ENCODE measurements at places on chromosomes 16 and 17.

DNA sequence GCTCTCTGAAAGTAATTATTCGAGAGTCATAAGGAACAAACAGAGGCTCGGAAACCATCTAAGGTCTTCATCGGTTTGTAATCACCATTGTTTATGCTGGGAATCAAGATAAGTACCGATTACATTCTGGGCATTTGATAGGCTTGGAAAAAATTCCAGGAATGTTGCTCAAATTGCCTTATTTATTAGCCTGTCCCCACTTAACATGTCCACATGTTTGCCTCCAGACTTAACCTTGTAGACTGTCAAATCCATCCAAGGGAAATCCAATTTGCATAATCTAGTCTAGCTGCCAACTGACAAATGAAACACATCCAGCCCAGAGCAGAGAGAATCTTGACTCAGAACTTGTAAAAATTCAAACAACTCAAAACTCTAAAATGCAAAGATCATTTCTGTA is 51.3 kb upstream of the TMC5 start:
- DNase-seq: no peak

GRCh38 chr17:37274461-37274860 is 101.3 kb upstream of the C17orf78 start:
- DNase-seq: no peak

DNA sequence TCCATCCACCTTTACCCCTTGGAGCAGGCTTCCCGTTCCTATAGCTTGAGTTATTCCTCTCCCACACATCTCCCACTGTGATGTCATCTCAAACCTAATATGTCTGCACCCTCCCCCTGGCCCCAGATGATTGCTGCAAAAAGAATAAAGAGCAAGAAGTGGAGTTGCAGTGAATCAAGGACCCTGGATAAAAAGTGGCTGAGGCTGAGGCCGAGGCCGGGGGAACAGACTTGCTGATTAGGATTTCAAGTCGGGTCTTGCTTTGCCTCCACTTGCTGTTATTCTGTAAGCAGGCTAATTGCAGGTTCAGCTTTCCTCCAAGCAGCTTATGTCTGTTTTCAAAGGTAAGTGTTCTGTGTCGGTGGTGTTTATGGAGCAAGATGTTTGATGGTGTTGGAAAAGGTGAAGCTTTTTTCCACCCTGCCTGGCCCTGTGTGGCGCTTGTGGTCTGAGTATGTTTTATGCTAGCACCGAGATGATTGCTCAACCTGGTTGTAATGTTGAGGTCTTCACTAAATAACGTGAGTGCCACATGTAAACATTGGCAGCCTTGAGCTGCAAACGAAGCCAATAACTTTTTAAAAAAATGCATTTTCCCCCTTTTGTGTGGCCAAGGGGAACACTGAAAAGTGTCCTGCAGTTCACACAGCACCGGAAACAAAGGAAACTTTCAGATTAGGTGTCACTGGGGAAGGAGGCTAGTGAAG is 15.4 kb downstream of the HS3ST3B1 start:
- DNase-seq: no peak

GRCh38 chr16:13606804-13607203 is 313.1 kb upstream of the ERCC4 start:
- no peak for DNase-seq

- no peak for DNase-seq
These were observed at the start of gene RILP for GRCh38 chr17:1649844-1650501. Gene RILP (minus strand): TSS chr17:1649866. CDS start chr17:1649804, 62 bp downstream.

DNA sequence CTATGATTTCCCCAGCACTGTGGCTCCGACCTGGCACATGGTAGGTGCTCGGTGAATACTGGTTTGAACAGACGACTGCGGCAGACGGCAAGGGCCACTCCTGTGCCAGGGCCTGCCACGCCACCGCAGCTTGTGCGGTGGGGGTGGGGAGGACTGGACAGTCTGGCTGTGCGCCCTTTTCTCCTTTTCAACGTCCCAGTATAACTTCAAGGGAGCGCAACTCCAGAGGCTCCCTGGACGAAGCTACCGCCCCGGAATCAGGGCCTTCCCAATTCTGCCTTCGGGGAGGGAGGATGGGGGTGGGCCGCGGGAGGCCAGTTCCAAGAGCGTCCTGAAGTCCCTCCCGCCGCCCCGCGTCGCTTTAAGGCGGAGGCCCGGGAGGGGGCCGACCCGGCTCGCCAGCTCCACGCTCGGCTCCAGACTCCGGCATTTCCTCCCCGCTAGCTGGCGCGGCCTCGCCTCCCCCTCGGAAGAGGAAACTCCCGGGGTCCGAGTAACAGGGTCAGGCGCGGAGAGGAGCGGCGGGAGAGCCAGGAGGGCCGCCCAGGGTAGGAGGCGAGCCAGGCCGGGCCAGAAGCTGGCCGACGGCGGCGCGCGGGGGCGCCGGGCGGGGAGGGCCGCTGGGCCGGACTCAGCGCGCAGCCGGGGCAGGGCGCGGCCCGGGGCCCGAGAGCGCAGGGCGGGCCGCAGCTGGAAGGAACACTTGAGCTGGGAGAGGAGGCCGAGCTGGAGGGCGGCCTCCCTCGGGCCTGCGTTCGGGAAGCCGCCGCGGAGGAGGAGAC is at the start of gene ITPRIPL2:
Gene ITPRIPL2 (plus strand): TSS at position 388 of the 782 bp plus-strand sequence. CDS start 498 bp downstream, outside the sequence.
- peak; percentile 44 for DNase-seq

- no peak for DNase-seq
These were observed 338.7 kb downstream of the C16orf95 start for GRCh38 chr16:86978445-86979030.

DNA sequence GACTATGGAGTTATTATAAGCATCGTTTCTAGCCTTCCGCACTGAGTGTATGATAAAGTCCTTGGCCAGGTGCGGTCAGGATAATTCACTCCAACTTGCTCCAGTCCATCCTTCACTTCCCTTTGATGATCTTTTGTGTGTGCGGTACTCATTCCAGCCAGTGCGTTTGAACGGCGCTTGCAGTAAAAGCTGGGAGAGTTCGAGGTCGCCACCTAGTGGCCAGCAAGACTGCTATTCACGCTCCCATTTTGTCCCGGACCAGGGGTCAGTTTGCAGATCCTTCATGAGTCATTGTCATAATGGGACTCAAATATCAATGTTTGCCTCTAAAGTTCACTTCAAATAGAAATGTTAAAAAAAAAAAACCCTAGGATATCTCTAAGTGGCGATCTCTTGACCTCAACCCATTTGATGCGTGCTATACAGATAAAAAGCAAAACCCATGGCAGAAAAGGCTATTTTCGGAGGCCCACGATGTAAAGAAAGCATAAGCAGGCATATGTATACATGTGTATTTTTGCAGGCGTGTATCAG is 417.1 kb downstream of the TMEM114 start:
- DNase-seq: peak; percentile 48

GRCh38 chr17:29240968-29241963 is 5.4 kb upstream of the CRYBA1 start:
- peak; percentile 9 for DNase-seq

DNA sequence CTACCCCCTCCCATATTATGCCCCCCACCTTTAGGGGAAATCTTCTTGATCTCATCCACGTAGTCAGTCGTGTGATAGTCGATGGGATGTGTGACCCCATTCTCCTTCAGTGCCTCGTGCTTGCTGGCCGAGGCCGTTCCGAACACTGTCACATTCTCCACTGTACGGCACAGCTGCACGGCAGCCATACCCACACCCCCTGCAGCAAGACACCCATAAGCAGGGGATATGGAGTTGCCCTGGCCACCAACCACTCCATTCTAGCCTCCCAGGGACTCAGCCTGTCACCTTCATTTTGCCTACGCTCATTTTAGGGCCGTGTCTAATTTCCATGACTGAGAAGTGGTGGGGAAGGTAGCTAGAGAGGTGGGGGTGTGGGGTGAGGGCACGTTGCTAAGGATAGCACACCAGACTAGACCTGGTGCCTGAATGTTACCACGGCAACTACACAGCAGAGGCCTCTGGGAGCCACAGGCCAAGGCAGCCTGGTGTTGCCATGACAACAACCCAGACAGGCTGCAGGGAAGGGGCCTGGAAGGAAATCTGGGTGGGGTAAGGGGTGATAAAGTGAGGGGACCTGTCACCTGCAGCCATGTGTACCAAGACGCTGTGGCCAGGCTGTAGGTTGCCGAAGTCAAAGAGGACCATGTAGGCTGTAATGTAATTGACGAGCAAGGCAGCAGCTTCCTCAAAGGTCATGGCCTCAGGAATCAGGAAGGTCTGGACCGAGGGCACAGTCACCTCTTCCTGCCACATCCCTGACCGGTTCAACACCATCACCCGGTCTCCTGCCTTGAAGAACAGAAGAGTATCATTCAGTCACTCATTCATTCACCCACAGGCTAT is 4.0 kb downstream of the VAT1 start:
- no peak for DNase-seq

GRCh38 chr17:19737305-19738072 is 10.6 kb downstream of the ALDH3A1 start:
- DNase-seq: no peak

DNA sequence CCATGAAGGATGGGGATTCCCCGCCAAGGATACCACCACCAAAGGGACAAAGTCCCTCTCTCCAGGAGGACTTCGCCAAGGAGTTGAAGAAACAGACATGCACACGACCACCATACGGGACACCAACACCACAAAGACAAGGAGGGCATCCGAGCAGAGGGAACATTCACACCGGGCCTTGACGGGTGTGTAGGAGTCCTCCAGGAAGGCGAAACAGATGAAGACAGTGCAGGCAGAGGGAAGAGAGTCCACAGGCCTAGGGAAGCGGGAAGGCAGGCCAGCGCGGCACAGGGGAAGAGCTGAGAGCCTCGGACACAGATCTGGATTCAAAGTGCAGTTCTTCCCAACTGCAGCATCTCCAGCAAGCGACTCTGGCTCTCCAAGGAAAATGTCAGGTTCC is 10.8 kb downstream of the COTL1 start:
- no peak for DNase-seq

DNA sequence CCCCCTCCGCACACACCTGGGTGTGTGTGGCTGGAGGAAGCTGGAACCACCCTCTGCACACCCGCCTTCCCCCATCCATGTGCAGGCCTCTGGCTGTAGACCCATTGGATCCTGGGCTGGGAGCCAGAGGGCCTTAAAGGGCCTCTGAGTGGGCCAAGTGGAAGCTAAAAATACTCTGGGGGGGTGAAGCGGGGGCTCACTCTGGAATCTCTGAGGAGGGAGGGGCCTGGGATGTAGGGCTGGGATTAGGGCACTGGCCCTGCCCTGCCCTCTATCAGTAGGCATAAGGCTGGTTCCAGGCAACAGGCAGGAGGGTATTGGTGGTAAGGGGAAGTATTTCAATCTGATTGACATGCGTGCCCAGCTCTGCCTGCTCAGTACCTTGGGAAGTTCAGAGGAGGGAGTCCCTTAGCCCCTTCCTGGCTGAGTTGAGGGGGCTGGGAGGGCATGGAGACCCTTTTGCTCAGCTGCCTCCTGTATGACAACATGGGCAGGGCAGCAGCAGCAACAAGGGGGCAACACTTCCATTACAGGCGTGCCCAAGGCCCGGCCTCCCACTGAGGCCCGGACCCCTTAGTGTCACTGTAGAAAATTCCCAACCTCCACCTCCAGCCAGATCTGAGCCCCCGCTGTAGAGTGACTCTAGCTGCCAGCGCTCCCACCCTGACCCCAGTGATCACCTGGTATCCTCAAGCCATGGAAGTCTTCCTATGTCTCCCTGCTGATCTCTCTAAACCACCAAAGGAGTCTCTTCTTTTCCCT is 5.2 kb downstream of the ITGA3 start:
- no peak for DNase-seq

- DNase-seq: no peak
These were observed 65.0 kb downstream of the MRM3 start for GRCh38 chr17:846901-847843.

DNA sequence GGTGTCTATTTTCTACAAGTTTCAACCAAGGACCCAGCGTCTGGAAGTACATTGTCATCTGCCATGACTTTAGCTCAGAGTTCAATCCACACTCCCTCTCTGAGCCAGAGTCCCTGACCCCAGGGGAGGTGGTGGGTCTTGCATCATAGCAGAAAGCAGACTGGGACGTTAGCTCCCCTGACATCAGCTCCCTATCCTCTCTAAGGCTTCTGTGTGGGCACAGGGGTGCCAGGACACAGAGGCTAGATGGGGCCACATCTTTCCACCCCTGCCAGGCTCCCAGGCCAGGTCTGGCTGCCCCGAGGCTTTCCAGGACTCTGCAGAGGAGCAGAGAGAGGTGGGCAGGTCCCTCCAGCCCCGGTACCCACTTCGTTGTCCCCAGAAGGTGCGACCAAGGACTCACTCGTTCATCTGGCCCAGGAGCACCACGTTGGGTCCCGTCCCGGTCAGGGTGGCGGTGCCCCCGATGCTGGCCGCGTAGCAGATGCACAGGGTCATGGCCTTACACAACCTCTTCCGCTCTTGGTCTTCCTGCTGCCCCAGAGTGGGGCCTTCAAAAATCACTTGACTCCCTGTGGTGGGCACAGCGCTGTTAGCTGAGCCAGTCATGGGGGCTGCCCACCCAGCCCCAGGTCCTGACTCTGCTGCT is 10.5 kb downstream of the SLC13A5 start:
- DNase-seq: no peak

DNA sequence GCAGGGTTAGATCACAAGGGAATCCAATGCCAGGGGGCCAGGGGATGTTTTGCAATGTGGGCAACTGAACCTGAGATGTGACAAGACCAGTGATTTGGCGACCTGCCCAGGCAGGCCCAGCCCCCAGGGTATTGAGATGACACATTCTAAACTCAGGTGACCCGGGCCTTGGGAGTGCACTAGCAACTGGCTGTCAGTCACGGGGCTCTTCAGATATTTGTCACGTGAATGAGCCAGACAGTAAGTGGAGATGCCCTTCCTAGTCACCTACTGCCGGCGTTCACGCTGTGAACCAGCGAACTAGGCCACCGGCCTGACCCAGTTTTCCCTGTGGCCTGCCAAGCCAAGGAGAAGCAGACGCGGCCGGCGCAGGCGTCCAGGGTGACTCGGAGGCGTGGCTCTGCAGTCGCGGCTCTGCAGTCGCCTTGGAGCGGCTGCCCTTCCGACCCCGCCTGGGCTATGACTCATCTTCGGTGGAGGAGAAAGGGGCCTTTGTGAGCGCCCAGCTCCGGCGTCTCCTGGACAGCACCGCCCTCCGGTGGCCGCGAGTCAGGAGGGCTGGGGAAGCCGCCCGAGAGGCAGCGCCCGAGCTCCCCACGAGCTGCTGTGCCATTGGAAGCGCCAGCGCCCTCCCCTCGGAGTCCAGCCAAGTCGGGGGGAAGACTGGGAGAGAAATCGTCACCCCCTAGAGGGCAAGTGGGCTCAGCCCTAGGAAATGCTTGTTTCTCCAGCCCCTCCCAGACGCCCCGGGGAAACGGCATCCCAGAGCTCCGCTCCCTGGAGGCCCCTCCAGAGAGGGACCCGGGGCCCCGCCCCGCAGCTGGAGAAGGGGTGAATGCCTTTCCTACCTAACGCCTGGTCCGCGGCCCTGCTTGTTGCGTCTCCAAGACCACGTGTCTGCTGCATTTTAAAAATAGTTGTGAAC is 38.8 kb downstream of the WSB1 start:
- DNase-seq: peak; percentile 92

DNA sequence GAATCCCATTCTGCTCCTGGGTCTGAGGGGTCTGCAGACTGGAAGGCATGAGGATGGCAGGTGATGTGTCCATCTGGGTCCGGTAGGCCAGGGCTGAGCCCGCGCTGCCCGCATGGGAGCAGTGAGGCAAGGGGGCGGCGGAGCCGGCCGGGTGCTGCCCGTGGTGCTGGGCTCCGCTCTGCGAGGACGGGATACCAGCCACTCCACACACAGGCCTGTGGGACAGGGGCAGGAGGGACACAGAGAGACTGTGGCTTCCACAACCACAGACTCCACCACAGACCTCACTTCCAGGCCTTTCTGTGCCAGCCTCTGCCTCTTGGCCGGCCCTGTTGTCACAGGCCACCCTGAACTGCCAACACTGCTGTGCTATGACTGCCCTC is 25.4 kb downstream of the MAP1LC3B start:
- no peak for DNase-seq

All from NCI-H1930 (cell line).